GM18507 (cell line): ENCODE measurements at places on chromosomes 5 and 9.

GRCh38 chr5:154198611-154199230 is 8.2 kb downstream of the GALNT10 start:
- DNase-seq: no peak

DNA sequence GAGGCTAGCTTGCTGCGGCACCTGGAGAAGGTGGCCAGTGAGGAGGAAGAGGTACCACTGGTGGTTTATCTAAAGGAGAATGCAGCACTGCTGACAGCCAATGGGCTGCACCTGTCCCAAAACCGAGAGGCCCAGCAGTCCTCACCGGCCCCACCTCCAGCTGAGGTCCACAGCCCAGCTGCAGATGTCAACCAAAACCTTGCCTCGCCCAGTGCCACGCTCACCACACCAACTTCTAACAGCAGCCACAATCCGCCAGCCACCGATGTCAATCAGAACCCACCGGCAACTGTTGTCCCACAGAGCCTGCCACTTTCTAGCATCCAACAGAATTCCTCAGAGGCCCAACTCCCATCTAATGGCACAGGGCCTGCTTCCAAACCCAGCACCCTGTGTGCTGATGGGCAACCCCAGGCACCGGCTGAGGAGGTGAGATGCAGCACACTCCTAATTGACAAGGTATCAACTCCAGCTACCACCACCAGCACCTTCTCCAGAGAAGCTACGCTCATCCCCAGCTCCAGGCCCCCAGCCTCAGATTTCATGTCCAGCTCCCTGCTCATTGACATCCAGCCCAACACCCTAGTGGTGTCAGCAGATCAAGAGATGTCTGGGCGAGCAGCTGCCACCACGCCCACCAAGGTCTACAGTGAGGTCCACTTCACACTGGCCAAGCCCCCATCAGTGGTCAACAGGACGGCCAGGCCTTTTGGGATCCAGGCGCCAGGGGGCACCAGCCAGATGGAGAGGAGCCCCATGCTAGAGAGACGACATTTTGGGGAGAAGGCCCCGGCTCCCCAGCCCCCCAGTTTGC is 8.0 kb downstream of the SYNPO start:
- DNase-seq: no peak

DNA sequence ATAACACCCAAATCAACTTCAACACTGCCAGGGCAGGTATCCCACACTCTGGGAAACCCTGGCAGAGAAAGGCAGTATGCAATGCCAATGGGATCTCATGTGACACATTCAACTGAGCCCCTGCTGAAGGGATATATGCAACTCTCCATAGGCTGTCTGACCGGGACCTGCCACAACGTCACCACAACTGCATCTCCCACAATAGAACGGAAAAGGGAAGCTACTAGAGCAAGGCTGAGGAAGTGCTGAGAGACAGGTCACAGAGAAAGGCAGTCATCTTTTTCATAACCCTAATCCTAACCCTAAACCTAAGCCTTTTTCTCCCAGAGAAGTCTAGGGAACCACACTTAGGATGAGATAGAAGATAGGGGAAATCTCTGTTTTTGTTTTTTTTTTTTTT is 345.9 kb upstream of the CD180 start:
- DNase-seq: no peak

DNA sequence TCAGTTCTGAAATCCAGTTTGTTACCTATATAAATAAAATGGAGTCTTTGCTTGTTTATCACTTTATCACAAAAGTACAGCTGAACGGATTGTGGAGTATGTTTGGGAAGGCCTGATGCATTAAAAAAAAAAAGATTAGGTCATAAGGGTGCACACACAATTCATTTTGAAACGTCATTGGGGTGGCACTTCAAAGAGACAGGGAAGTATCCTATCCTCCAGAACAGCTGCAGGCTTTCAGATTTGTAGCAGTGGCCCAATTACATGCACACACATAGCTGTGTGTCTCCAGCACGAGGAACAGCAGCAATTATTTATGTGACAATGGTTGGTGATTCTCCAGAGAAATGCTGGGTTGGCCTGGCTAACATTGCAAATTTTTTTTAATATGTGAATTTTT is 46.8 kb upstream of the FER start:
- DNase-seq: no peak

DNA sequence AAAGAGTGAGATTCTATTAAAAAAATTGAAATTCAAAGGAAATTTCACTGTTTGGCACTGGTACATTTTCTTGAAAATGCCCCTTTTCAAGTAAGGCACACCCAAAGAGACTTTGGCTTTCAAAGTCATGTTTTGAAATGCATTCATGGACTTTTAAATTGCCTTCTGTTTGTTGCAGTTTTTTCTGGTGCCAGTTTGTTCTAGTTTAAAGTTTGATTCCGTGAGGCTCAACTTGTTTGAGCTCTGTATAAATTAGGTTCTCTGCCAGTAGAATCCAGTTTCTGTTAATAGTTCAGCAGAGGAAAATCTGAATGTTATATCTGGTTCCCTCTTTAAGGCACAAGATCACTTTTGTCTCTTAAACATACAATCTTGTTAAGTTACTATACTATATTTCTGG is 16.4 kb downstream of the ATP6V0E1 start:
- no peak for DNase-seq

DNA sequence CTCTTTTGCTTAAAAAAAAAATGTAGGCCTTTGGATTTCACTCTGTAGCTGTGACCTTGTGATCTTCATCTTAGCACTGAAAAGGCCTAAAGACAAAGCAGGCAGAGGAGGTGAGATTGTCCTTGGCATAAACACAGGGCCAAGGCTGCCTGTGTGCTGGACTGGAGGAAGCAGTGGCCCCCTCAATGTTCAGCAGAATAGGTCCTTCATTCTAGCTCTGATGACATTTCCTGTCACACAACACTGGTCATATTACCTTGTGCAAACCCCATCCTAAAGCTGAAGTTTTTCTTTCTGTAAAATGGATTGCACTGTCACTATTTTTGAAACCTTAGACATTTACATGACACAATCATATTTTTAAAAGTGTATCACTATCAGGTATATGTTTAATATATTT is 147.4 kb downstream of the INSYN2B start:
- DNase-seq: no peak

DNA sequence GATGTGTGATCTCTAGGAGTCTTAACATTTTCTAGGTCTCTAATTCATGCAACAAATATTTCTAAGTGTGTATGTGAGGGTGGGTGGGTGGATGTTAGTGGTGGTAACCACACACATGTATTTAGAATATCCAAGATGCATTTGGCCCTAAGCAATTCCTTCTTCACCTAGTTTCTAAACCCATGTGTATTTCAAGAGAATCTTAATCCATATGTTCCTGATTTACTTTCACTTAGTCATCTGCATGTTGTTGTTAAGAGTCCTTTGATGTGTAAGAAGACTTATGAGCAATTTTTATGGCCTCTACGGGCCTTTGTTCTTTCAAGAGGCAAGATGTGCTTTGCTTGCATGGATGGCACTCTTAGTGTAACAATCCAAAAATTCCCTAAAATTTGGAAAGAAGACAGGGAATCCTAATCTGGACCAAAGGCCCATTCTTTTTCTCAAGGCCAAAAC is 282.6 kb downstream of the SPATA31D1 start:
- no peak for DNase-seq

DNA sequence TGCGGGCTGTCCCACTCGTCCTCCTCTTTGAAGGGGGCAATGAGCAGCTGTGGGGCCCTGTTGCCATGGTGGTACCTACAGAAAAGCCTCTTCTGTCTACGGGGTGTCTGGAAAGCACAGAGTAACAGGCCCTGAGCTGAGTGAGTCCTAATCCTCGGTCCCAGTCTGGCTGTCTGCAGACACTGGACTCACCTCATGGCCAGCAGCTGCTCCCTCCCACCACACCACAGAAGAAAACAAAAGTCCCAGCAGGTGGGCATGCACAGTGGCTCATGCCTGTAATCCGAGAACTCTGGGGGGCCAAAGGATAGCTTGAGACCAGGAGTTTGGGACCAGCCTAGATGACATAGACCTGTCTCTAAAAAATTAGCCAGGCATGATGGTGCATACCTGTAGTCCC is 19.9 kb downstream of the P4HA2 start:
- DNase-seq: no peak

DNA sequence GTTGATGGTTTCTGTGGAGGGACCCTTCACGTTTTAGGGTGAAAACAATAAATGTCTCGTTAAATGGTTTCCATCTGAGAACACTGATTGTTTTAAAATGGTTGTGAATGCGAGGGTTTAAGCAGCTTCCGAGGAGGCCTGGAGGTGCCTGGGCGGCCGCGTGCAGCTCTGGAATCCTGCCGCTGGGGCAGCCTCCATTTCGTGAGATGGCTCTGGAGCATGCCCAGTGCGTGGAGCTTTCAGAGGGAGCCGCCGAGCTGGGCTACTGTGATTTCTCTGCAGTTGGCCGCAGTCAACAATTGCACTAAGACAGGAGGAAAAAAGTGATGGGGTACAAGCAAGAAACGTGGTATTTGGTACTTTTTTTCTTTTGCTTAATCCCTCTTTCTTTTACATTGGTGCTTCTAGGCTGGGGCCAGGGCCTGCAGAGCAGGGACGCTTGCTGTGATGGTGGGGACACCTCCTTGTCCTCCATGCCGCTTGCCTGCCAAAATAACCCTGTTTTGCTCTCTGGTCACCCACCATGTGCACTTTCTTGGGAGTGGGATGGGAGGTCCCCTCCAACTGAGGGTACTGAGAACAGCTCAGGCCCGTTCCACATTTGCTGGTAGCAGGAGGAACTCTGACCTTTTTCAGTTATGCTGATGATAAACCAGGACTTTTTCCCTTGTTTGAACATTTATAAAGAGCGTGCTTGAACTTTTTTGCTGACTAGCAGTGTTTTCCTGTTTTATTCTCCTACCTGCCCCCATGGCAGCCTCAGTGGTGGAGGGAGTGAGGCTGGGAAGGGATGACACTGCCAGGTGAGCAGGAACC is 47.1 kb downstream of the EHMT1 start:
- DNase-seq: no peak

DNA sequence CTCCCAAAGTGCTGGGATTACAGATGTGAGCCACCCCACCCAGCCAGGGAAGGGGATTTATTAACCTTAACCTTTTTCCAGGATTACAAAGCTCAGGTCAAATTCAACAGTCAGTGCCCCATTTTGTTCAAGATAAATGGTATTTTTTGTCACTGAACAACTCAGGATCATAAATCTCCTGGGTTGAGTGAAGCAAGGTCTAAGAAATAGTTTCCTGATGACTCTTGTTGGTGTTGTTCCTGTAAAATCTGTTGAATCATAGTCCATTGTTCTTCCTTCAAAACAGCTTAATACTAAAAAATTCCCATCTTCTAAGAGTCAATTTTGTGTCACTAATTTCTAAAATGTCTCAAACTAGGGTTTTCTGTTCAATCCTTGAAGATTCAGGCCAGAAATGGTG is 33.9 kb upstream of the JMY start:
- no peak for DNase-seq

DNA sequence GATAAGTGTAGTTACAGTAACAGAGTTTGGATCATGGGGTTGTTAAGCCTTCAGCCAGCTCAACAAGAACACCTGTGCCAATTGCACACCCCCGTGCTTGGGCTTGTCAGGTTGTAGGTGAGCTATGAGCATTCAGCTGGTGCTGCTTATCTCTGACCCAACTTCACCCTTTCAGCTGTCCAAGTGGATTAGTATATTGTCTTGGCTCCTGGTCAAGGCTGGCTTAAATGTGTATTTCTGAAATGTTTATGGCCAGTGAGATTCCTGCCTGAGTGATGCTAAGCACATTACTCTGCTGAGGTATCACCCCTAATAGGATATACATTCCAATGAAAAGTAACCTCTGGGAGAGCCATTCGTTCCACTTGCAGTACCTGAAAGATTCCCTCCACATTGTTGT is 44.2 kb upstream of the LMNB1 start:
- DNase-seq: no peak

DNA sequence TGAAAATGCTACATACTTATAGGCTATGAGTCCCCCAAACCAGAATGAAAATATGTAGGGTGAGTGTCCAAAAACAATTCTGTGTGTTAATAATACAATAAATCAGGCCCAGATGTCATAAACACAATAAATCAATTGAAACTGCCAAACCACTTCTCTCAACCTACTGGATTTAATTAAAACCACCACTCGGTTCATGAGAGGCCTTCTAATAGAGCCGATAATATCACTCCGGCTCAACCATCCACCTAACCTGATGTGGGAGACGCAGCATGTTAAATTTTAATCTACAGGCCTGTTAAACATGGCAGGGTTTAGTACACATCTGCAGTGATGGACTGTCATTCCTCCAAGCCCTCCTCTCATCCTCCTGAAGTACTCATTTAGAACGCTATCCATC is 734.5 kb upstream of the ZNF608 start:
- no peak for DNase-seq
